ENCODE measurements at places on chromosomes 5 and 9.
A peak's percentile ranks its signal among the peaks of the same experiment; 100 is the strongest.

DNA sequence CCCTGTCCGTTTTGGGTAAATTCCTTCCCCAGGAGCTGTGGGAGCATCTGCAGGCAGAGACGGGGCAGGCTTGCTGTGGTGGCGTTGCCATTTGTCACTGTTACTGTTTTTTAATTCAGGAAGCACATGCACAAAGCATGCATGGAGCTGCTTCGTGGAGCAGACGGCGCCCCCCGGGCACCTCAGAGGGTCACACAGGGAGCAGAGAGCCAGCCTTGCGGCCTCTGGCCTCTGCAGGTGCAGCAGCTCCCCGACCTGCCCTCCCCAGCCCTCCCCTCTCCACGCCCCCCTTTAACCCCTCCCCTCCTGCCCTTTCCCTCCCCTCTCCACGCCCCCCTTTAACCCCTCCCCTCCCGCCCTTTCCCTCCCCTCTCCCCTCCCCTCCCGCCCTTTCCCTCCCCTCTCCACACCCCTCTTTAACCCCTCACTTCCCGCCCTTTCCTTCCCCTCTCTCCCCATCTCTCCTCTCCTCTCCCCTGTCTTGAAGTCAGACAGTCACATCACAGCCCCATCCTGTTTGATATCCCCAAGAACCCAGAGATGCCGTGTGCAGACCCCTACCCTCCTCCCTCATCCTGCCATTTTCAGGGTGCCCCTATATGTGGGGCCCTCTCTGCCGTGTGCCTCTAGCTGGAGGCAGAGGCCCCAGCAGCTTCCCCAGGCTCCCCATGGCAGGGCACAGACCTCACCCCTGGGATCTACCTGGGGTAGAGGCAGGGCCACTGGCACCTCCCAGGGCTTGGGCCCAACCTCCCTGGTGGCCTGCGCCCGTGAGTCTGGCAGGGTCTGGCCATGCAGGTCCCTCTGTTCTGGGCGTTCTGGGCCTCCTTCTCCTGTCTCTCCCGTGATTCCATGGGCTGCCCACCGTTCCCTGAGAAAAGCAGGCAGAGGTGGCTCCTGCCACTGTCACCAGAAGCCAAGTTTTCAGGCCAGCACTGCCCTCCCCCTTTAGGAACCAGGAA, 29.6 kb upstream of the UBAC1 start:
- peak; percentile 41 for DNase-seq

DNA sequence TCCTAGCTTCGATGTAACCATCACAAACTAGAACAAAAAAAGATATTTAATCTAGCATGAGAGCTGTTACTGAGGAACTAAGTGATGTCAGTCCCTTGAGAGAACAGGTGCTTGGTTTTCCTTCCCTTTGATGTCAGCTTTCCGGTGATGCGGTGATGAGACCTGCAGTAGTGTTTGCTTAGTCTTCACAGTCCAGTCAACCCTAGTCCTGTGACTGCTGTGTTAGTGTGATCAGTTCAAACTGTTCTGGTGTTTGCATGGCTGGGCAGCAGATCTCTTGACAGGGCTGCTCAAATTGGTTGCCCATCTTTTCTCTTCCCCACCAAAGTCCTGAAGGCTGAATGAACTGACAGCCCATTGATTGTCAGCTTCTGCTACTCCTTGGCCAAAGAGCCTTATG, 608.6 kb upstream of the DAB2 start:
- DNase-seq, result no peak

DNA sequence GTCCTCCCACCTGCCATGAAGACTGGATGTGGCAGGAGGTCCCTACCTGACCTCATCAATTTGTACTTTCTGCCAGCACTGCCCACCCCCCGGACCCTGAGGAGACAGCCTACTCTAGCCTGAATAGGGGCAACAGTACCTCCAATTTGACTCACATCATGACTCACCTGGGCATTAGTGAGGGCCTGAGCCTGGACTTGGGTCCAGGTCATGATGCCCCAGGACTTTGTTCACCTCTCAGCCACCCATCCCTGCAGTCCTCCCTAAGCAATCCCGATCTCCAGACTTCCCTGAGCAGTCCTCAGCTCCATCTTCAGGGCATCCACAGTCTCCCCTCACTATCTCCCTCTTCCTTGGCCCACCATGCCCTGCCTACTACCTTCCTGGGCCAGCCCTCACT, 28.1 kb downstream of the KIF2A start:
- DNase-seq, result no peak

DNA sequence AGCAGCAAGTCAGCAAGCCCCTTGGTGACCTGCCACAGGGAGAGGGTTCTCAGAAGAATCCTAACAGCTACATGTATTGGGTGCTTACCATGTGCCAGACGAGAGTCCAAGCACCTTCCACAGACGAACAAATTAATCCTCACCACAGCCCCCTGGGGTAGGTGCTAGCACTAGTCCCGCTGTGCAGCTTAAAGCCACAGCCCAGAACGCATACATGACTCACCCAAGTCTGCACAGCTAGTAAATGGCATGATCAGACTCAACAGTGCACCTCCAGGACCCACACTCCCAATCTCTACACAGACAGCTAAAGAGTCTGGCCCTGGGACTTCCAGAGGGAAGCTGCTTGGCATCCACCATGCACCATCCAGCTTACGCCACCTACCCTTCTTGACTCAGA, 111.5 kb downstream of the PAX5 start:
- DNase-seq, result no peak

DNA sequence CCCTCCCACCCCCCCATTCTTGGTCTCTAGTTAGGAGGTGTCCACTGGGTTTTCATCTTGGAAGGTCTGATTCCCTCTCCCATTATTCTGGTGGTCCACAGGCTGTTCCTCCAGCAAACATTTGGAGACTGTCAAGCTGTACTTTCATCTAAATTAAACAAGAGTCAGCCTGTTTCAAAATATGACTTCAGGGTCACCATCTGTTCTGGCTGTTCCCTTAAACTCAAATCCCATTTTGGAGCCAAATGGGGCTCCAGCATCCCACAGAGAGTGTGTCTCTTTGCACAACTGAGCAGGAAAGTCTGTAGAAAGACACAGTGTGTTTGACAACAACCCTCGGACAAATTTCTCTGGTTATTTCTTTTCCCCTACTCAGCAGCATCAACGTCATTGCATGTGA, 20.5 kb downstream of the COL15A1 start:
- DNase-seq, result no peak

- DNase-seq, result no peak
Observed at GRCh38 chr9:68651280-68651893, 53.7 kb upstream of the PIP5K1B start.

GRCh38 chr9:134965851-134966250, 48.1 kb upstream of the FCN1 start:
- no peak for DNase-seq

GRCh38 chr9:129275626-129276247, 97.7 kb upstream of the IER5L start:
- no peak for DNase-seq

- no peak for DNase-seq
Observed at GRCh38 chr9:36800455-36800854, 227.8 kb downstream of the MELK start.

- no peak for DNase-seq
Observed at GRCh38 chr5:111933086-111933485, 176.1 kb upstream of the NREP start.

GRCh38 chr9:114210691-114211276, 55.4 kb downstream of the COL27A1 start:
- no peak for DNase-seq

DNA sequence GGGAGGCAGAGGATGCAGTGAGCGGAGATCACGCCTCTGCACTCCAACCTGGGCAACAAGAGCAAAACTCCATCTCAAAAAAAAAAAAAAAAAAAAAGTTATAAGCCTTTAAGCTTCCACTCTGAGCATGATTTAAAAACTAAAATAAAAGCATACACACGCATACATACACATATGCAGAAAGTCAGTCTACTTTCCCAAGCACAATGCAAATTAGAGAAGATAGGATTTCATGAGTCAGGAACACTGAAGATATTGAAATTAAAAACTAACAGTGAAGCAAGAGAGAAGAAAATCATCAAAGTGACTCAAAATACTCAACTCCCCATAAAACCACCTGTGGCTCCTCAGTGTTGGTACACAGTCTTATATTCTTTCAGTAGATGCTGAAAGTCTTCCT, 1009.5 kb upstream of the WWC1 start:
- DNase-seq, result no peak

DNA sequence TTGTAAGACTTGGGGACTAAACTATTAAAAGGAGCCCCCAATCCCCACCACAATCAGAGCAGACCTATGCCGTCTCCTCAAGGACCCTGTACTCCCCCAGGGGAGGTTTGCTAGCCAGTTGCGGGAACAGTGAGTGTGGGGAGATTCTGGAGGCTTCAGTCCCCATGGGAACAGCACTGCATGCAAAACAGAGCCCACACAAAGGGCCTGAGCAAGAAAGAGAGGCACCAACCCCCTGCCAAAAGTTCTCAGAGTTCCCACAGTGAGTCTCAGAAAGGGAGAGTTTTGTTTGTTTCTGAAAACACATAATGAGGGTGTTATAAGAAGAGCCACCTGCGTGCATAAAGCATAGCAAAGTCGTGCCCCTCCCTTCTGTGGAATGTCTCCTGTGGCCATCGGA, 56.6 kb downstream of the CFAP90 start:
- DNase-seq, result no peak

GRCh38 chr9:104279535-104280177, 185.5 kb downstream of the SMC2 start:
- no peak for DNase-seq

DNA sequence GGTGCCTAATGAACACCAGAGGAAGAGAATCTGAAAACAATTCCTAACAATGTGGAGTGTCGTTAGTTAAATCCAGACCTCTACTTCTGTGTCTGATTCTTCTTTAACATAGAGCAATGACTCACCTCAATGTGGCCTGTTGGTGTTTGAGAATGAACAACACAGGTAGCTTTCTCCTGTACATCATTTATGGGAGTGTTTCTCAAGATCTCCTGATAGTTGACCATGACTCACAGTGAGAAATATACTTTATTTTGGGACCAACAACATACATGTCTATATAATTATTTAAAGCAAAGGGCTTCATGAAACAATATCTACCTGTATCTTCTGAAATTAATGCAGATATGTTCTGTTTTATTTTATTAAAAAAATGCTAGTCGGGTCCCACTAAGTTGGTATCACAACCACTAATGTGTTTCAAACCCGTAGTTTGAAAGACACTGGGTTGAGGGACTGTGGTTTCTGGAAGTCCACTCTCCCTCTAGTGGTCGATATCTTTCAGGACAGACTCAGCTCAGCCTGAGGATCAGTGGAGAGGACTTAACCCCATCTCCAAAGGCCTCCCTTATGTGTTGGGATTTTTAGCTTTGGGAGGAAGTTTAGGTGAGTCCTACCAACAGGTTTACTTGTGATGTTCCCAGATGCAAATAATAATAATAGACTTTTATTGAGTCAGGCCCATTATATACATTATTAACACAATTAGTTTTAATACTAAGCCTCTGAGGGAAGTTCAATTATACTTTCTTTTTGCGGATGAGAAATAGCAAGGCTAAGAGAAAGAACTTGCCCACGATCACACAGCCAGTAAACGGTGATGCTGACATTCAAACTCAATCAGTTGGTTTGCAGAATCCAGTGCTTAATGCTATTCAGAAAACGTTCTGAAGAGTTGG, 70.0 kb upstream of the KLF9 start:
- DNase-seq, result peak; percentile 60

DNA sequence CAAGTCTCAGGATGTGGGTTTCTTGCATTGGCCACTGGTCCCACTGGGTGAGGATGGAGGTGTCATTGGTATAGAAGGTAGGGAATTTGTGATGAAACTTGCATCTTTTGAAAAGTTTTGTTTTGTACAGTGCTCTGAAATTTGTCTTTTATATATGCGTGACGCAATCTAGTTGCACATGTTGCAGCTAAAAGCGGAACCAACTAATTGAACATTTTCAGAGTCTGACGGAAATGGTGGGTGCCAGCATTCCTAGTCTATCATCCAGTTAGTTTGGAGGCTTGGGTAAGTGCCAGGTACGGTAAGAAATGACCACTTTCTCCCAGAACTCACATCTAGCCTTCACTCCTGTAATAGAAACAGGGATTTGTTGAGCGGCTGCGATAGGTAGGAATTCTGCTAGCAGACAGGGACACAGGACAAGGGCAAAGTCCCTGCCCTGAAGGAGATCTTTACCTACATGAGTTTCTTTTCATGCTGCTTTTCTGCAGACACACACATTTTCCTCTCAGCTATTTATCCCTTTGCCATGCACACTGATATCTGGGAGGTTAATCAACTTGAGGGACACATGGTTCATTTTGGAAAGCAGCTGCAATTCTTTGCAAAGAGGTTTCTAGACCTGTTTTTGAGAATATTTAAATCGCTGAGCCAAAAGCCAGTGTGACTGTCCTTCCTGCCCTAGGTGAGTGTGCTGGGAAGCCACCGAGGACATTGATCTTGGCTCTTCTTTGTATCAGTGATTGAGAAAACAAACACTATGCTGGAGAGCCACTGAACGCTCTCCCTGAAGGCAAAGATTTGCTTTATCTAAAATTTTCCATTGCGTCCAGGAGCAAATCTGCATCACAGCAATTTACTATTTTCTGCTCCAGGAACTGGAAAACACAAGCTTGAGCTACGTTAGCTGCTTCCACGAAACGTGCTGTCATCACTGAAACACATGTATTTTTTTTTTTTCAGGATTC, 89.7 kb downstream of the DAP start:
- DNase-seq, result no peak

DNA sequence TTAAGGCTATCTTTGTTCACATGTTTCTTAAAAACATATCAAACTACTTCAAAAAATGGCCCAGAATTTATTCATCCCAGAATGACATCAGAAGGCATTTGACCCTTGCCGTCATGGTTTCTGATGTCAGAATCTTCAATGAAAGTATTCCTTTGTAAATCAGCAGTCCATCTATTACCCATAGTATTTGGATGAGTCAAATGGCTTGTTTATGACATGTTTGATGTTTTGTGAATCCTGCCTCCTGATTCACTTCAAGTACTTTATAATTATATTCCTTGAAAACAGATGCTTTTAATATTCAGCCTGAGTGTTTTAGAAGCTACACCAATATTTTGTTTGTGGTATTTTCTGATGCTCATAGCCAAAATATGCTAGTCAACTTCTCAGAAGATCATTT, 200.8 kb upstream of the MEF2C start:
- peak; percentile 54 for DNase-seq

DNA sequence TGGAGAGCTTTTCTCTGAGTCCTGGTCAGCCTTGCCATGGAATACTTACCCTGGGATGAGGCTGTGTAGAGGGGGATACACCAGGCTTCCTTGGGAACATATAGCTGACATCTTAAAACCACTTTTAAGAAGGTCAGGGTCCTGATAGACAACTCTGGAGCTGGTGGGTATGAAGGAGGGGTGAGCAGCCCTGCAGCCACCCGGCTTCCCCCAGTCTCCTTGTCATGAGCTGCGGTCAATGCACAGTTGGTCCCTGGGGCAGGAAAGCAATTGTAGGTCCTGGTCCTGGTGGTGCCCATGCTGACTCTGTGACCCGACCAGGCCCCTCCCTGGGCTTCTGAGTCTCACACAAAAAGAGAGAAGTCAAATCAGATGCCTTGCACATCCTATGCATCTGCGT, 63.6 kb downstream of the MRPL36 start:
- no peak for DNase-seq

- DNase-seq, result no peak
Observed at GRCh38 chr5:111070272-111071134, 1.0 kb upstream of the TSLP start.
